ENCODE measurements at places on chromosomes 13 and 19.

- no peak for DNase-seq
Measured at GRCh38 chr13:45918597-45918996, 67.0 kb upstream of the SIAH3 start.

DNA sequence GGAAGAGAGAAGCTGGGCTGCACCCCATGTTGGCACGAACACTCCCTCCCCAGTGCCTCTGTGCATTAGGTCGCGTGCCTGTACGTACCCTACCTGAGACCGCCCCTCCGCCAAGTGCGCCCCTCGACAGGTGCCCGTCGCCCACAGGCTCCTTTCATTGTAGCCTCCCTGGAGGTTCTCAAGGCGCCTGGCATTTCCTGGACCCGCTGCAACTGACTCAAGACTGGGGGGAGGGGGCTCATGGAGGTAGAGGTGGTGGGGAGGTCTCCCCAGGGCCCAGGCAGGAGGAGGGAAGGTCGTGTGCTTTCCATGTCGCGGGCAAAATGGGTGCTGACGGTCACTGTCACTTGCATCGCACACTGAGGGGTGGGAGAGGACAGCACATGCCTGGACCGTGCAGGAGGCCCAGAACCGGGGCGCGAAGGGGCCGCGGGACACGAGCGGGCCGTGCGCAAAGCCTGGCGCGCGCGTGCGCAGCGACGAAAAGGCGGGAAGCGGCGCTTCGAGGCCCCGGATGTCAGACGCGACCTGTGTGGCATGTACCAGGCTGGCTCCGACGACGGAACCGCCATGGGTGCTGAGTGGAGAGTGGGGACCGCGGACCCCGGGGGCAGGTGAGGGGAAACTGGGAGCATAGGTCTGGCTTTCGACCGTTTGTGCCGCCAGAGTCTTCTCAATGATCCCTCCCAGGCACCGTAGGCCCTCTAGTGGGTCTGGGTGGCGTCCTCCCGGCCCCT lies 16.5 kb downstream of the NFIX start:
- no peak for DNase-seq

DNA sequence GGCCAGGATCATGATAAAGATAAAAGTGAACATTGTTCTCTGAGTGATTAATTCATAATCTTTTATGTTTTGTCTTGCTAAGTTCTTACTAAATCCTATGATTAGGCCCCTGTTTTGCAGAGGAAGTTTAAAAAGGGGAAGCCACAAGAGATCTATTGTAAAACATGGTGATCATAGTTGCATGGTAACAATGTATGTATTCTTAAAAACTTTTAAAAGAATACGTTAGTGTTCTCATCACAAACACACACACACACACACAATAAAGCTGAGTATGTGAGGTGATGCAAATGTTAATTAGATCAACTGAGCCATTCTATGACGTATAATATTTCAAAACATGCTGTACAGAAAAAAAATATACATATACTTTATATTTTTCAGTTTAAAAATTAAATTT lies 51.2 kb downstream of the MBD3L2B start:
- no peak for DNase-seq

- DNase-seq: no peak
Measured at GRCh38 chr13:86870444-86870843, 800.7 kb upstream of the SLITRK5 start.

- no peak for DNase-seq
Measured at GRCh38 chr13:32033744-32034143, 2.2 kb downstream of the FRY start.

DNA sequence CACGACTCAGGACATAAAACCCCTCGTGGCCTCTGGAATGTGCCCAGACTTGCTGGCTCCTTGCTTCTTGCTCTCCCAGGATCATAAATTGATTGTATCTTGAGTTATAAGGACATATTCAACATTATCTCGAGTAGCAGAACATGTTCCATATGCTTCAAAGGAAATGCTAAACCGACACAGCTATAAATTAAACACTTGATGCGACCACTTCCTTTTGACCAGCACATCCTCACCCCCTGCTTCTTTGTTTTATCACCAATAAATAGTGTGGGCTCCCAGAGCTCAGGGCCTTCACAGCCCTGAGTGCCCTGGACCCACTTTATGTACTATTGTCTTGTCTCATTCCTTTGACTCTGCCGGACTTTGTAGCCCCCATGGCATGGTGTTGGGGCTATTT lies 157.0 kb upstream of the PABPC3 start:
- no peak for DNase-seq

DNA sequence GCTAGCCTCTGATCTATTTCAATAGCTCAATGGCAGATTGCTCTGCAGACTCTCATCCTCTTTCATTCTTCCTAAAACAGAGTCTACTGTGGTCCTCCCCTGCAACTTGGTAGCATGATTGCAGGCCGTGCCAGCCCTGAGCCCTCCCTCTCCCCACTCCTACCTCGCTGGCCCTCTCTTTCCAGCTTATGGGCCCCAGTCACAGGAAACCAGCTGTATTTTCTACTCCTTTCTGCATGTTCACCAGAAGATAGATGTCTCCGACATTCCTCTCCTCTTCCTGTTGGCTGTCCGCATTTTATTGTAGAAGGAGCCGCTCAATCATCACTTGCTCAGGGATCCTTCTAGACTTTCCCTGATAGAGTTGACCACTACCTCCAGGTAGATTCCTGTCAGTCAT lies 50.2 kb downstream of the SERP2 start:
- DNase-seq: no peak

DNA sequence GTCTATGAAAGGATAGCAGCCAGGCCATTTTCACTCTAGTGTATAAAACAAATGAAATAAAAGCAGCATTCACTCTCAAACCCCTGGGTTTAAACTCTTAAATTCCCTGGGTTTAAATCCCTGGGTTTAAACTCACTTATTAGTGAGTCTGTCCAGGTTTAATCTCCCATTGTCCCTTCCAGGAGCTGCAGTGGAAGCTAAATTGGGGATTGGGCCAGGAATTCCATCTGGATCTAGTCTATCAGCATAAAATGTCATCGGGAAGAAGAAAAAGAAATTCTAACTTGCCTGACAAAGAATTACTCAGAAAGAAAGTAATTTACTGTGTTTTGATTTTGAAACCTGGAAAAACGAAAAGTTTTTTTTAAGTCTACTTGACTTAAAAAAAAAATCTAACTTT lies 54.8 kb downstream of the FRY start:
- DNase-seq: no peak

GRCh38 chr13:29674532-29674931 lies 79.0 kb upstream of the SLC7A1 start:
- DNase-seq: no peak

- no peak for DNase-seq
Measured at GRCh38 chr13:23965346-23965745, 68.0 kb upstream of the C1QTNF9B start.

DNA sequence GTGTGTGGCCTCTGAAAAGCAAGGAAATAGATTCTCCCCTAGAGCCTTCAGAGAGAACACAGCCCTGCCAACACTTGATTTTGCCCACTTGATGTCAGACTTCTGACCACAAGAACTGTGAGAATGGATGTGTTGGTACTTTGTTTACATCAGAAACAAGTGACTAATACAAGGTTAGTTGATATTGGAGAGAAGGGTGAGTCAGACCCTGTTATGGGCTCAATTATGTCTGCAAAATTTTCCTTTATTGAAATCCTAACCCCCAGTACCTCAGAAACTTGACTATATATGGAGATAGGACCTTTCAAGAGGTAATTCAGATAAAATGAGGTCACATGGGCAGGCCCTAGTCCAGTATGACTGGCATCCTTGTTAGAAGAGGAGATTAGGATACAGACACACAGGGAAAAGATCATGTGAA lies 226.7 kb downstream of the RFC3 start:
- DNase-seq: peak; percentile 56

DNA sequence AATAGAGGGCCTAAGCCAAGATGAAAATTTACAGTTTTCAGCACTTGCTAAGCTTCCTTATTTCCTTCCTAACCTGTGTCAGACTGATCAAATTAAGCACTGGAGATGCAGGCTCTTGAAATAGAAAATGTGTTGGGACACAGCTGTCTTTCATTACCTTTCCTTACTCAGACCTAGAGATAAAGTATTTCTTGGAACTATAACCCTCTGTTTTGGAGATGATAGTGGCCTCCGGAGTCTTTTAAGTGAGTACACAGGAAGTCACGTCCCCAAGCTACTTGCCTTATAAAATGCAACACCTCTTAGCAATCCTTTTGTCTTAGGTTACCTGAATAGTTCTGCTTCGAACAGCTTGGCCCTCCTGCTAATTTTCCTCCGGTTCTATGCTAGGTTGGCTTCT lies 12.4 kb upstream of the AKAP11 start:
- DNase-seq: no peak

- no peak for DNase-seq
Measured at GRCh38 chr19:10454267-10454666, 33.9 kb downstream of the PDE4A start.

- no peak for DNase-seq
Measured at GRCh38 chr19:35065574-35065973, 24.1 kb downstream of the HPN start.

DNA sequence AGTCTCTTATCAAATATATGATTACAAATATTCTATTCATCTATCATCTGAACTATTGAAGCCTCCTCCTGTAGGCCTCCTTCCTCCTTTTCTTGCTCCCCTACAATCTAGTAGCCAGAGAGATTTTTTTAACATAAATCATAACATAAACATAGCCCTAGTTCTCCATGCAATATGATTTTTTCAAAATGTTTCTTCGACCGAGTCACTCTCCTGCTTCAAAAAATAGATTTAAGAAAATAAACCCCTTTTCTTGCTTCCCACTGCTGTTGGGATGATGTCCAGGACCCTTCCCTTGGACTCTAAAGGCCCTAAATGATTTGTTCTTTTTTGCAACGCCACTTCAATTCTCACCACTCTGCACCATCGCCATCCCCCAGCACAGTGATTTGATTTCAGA lies 319.7 kb upstream of the TSHZ3 start:
- no peak for DNase-seq

- peak; percentile 60 for DNase-seq
Measured at GRCh38 chr13:108915634-108916512, 286.5 kb downstream of the MYO16 start.

- DNase-seq: no peak
Measured at GRCh38 chr13:41956272-41956671, 4.6 kb downstream of the VWA8 start.

- DNase-seq: peak; percentile 89
Measured at GRCh38 chr13:31794452-31794851, 55.1 kb downstream of the RXFP2 start.

DNA sequence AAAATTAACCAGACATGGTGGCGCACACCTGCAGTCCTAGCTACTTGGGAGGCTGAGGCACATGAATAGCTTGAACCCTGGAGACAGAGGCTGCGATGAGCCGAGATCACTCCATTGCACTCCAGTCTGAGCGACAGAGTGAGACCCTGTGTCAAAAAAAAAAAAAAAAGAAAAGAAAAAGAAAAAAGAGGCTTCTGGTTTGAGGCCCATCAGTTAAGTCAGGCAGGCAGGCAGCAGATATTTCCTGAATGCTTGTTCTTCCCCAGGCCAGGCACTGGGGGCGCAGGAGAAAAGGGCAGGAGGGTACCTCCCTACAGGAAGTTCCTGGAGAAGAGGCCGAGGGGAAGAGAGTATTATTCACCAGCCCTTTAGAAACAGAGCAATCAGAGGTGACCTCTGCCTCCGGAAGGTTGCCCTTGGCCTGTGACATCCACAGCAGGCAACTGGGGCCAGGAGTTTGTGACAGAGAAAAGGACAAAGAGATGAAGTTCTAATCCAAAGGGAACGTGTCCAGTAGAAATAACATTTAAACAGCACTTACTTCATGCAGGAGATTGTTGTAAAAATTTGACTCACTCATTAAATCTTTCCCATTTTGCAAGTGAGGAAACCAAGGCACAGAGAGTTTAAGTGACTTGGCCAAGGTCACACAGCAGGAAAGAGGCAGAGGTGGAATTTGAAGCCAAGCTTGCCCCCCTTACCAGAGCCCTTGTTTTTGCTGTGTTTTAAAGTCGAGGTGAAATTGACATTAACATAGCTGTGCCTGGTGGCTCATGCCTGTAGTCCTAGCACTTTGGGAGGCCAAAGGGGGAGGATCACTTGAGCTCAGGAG lies 4.3 kb upstream of the RLN3 start:
- DNase-seq: no peak

- no peak for DNase-seq
Measured at GRCh38 chr13:30848332-30849027, 57.6 kb upstream of the MEDAG start.

- DNase-seq: no peak
Measured at GRCh38 chr19:10871711-10872545, 575 bp downstream of the CARM1 start.

DNA sequence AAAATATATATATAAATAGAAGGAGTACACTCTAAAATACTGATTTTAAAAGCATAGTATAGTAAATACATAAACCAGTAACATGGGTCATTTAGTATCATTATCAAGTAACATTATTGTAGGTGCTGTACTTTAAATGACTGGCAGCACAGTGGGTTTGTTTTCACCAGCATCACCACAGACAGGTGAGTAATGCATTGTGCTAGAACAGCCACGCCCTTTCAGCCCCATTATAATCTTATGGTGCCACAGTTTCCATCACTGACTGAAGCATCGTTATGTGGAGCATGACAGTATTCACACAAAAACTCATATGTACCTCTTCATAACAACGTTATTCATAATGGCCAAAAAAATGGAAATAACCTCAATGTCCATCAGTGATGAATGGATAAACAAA lies 88.3 kb downstream of the DHRS12 start:
- no peak for DNase-seq

DNA sequence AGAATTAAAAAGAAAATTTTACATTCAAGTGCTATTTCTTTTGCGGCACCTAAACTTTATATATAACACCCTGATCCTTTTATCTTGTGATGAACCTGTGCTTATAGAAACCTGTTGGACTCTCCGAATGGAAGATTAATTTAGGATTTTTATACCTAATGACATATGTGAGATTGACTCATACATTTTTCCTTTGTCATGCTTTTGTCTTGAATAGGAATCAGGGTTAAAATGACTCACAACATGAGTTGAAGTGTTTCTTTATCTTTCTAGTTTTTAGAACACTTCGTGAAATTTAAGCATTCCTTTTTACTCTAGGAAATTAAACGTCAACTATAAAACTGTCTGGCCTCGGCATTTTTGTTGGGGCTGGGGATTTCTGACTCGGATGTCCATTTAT lies 378.9 kb downstream of the PCDH20 start:
- DNase-seq: no peak

GRCh38 chr13:76925115-76925514 lies 23.2 kb upstream of the ACOD1 start:
- DNase-seq: no peak

DNA sequence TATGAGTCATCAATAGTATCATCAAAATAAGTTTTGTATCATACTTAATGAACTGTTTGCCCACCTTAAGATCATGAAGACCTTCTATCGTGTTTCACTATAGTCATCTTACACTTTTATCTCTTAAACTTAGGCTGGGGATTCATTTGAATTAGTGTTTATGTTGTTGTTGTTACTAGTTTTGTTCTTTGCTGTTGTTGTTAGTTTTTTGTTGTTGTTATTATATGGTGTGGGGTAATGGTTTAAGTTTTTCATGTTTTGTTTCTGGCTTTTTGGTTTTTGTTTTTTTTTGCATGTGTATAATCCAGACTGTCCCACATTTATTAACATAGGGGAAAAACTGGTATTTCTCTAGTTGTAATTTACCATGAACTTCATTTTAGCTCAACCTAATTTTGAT lies 965.1 kb upstream of the MIR17HG start:
- no peak for DNase-seq

- peak; percentile 33 for DNase-seq
Measured at GRCh38 chr13:51539887-51540286, 44.4 kb upstream of the WDFY2 start.

GRCh38 chr19:30666301-30666803 lies 294.2 kb downstream of the ZNF536 start:
- DNase-seq: no peak

GRCh38 chr13:43767341-43767931 lies 19.3 kb downstream of the ENOX1 start:
- DNase-seq: peak; percentile 26
